Vagina (tissue), 2 donors: ENCODE measurements at places on chromosomes 6 and 20. TPM values are rescaled to one million over a fixed set of nuclear protein-coding genes. Genes with fewer than 3 reads are reported as not detected.

The RIN2 gene
- 86.9 TPM for total RNA-seq

GRCh38 chr6:11522812-11523605 lies 14.5 kb upstream of the TMEM170B start:
- no peak for DNase-seq

DNA sequence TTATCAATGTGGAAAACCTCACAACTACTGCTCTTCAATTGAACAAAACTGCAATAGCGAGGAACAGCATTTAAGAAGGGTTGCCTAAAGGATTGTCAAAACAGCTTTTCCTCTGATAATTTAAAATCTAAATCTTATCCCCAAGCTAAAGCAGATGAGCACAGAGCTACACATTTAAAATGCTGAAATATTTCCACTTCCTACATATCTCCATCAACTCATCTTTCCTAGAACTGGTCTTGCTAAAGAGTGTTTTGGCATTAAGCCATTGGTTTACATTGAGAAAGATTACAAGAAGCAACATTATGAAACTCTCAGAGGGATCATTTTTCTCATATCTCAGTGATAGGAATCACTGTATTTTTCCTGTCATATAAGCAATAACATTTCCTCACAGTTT lies 3.6 kb downstream of the OR10C1 start:
- no peak for DNase-seq

GRCh38 chr6:115854866-115855665 lies 205.6 kb downstream of the FRK start:
- DNase-seq: no peak

DNA sequence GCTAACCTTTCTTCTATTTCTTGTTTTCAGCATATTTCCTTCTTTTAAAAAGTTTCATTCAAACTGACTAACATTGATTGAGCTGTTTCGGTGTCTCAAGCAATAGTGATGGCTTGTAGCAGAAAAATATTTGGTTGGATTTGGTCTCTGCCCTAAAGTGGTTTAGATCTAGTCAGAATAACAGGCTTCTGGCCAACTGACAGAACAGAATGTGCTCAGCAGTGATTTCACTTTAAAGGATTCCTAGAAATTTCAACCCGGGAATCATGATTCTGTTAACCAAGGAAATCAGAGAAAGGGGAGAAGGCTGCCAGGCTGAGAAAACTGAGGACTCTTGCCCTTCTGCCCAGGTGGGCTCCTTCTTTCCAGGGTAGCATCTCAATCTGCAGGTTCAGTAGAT lies 16.6 kb upstream of the GSTA1 start:
- no peak for DNase-seq

- no peak for DNase-seq
These were observed 164.8 kb upstream of the BMP5 start for GRCh38 chr6:56040223-56040622.

The TFAP2C gene
- total RNA-seq: 20.6 TPM
